Thoracic aorta (tissue), 2 donors: ENCODE measurements at places on chromosomes 5 and 9. TPM values are rescaled to one million over a fixed set of nuclear protein-coding genes. Genes with fewer than 3 reads are reported as not detected.

DNA sequence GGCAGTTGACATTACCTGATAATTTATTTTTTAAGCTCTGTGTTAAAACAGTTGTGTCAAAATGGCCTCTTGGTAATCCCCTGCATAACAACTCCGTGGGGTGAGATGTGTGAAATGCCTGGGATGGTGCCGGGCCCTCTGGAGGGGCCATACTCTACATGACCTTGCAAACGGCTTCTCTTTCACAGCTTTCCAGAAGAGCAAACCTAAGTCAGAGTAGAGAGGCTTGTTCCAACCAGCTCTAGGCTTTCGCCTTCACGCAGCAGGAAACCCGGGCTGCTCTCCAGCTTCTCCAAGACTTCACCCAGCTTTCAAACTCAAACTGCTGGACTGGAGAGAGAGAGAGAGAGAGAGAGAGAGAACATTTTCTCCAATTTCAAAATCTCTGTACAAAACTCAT is 120.1 kb downstream of the SNX18 start:
- peak overlapping the region; percentile 48 for H3K27ac ChIP-seq
- H3K4me1 ChIP-seq = peaks cover 43% of the 10 kb centered on the region
- no peaks in the 10 kb centered on the region for H3K36me3 ChIP-seq
- no peak overlapping the region for H3K4me3 ChIP-seq
- no peaks in the 10 kb centered on the region for H3K27me3 ChIP-seq
- DNase-seq = no peak

- DNase-seq = no peak
- no peaks in the 10 kb centered on the region for H3K36me3 ChIP-seq
- H3K4me1 ChIP-seq = peaks cover 5% of the 10 kb centered on the region
Observed at GRCh38 chr5:16550316-16550952, 66.4 kb downstream of the RETREG1 start.

C9orf50 gene
- not detected for total RNA-seq

- no peaks in the 10 kb centered on the region for H3K27me3 ChIP-seq
- H3K27ac ChIP-seq = no peak overlapping the region
- H3K4me3 ChIP-seq = no peak overlapping the region
- DNase-seq = no peak
- no peaks in the 10 kb centered on the region for H3K36me3 ChIP-seq
Observed at GRCh38 chr5:132138260-132138659, 64.7 kb downstream of the CSF2 start.

C9 gene
- not detected for total RNA-seq

- no peaks in the 10 kb centered on the region for H3K27me3 ChIP-seq
- H3K36me3 ChIP-seq = no peaks in the 10 kb centered on the region
- no peak overlapping the region for H3K4me3 ChIP-seq
- H3K4me1 ChIP-seq = peaks cover 4% of the 10 kb centered on the region
- no peak for DNase-seq
Observed at GRCh38 chr9:100408546-100409175, 18.3 kb upstream of the MSANTD3 start.

CCNJL gene
- 0.54 TPM for total RNA-seq

WDR31 gene
- 2.4 TPM for total RNA-seq

GRCh38 chr5:58274191-58274590 is 185.7 kb downstream of the PLK2 start:
- no peak for DNase-seq
- no peaks in the 10 kb centered on the region for H3K4me1 ChIP-seq
- no peaks in the 10 kb centered on the region for H3K27me3 ChIP-seq
- no peak overlapping the region for H3K4me3 ChIP-seq
- no peak overlapping the region for H3K27ac ChIP-seq

DNA sequence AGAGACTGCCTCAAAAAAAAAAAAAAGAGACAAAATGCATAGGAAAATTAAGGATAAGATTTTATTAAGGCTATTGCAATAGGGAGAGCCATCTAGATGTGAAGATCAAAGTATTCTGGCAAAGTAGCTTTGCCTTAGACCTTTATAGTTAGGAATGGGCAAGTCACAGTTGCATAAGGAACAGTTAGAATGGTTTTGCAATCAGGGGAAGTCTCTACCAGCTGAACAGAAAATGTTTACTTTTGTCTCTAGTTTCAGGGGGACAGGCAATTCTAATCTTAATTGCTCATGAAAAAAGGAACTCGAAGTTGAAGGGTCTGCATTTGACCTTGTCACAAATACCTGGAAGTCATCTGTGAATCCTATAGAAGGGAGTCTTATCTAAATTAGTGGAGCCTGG is 13.1 kb upstream of the ATP6V1G1 start:
- H3K4me3 ChIP-seq = no peak overlapping the region
- H3K36me3 ChIP-seq = no peaks in the 10 kb centered on the region
- no peaks in the 10 kb centered on the region for H3K4me1 ChIP-seq
- H3K27ac ChIP-seq = no peak overlapping the region
- no peak for DNase-seq
- no peaks in the 10 kb centered on the region for H3K27me3 ChIP-seq

DNA sequence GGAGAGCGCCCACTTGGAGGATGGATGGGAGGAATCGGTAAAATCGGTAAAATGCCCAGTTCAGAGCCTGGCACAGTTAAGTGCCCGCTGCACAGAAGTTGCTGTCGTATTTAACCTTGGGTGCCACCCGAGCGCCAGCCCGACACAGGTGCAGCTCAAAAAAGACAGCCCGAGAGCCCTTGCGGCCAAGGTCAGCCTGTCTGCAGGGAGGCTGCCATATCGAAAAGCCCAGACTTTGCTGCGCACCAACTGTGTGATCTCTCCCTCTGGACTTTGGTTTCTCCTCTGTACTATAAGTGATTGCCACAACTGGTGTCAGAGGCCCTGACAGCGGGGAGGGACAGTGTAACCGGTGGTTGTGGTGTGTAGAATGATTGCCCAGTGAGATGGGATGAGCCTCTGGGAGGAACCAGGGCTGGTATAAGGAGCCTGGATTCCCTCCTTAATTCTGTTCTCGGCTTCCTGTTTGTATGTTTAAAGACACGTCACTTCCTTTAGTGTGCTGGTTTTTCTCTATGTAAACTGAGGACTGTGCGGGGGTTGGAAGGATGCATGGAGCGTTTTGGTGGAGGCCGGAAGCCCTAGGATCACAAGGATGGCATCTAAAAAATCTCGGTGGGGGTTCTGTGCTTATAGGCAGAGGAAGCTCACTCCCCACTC is 792 bp downstream of the NTMT1 start:
- no peak for DNase-seq
- H3K27ac ChIP-seq = peak overlapping the region; percentile 88
- no peaks in the 10 kb centered on the region for H3K36me3 ChIP-seq
- peaks cover 13% of the 10 kb centered on the region for H3K4me1 ChIP-seq
- no peaks in the 10 kb centered on the region for H3K27me3 ChIP-seq
- H3K4me3 ChIP-seq = peak overlapping the region; percentile 90

- no peaks in the 10 kb centered on the region for H3K27me3 ChIP-seq
- no peak for DNase-seq
Observed at GRCh38 chr5:67178966-67179365, 17.6 kb downstream of the CD180 start.

DNA sequence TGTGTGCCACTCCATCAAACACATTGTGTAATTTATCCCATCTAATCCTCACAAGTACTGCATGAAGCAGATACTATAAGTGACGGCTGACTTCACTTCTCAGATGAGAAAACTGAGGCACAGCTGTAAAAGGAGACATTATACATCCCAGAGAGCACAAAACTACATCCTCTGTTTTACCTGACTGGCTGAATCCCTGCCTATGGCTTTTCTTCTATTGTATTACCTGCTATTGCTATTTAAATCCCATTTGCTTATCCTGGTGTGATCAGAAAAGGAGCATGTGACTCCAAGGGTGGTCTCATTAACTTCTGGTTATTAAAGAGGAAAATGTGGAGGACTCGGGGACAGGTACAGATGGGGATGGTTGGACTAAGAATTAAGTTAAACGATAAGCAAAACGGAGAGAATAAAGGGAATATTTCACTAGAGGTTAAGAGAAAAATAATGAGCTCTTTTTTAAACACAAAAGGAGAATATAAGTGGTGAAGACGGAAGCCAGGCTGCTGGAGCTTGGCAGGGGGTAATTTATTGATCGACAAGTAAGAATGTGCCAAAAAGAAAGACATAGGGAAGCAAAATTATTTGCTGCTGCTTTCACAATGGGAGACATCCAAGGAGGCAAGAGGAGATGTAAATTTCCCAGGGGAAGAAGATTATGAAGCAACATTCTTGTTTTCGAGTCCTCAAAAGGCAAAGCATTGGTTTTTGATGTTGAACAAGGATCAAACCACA is 155.7 kb upstream of the GPR151 start:
- no peak overlapping the region for H3K4me3 ChIP-seq
- H3K36me3 ChIP-seq = no peaks in the 10 kb centered on the region
- DNase-seq = no peak
- H3K27me3 ChIP-seq = no peaks in the 10 kb centered on the region
- peaks cover 11% of the 10 kb centered on the region for H3K4me1 ChIP-seq

- no peaks in the 10 kb centered on the region for H3K4me1 ChIP-seq
- H3K4me3 ChIP-seq = no peak overlapping the region
- H3K27me3 ChIP-seq = no peaks in the 10 kb centered on the region
- no peak overlapping the region for H3K27ac ChIP-seq
Observed at GRCh38 chr5:92144824-92145223, 761.7 kb upstream of the ARRDC3 start.

DNA sequence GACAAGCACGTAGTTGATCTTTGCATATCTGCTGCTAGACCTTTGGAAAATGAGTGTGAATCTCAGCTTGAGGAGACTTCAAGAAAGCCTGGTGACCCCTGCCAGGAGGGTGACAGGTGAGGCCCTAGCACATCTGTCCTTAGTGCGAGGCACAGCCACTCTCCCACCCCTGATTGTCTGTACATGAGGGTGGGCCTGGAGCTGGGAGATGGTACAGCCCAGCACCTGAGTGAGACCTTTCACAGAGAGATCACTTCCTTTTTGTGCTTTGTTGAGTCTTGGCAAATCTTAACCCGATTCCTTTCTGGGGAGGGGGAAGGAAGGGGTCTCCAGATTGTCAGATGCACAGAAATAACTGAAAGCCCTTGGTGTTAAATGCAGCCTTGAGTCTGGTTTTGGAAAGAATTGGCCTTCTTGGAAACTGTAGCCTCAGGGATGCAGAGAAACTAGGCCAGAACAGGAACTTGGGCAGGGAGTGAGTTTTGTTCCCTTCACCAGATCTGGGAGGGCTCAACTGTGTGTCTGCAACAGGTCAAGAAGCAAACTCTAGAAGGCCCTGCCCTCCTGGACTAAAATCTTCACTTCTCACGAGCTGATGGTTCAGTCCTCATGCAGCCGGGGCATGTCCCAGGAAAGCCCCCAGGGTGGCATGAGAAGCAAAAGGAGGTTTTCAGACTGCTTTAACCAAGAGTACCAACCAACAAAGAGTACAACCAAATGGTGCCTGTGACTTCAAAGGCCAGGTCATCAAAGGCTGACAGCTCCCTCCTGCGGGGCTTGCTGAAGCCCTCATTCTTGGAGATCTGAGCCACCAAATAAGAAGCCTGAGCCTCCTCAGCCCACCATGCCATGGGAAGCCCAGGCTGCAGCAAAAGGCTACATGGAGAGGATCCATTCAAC is 20.8 kb upstream of the SEMA4D start:
- H3K4me1 ChIP-seq = no peaks in the 10 kb centered on the region
- no peak overlapping the region for H3K4me3 ChIP-seq
- H3K27me3 ChIP-seq = no peaks in the 10 kb centered on the region
- no peak overlapping the region for H3K27ac ChIP-seq
- no peaks in the 10 kb centered on the region for H3K36me3 ChIP-seq
- DNase-seq = no peak

- no peaks in the 10 kb centered on the region for H3K36me3 ChIP-seq
- H3K27me3 ChIP-seq = no peaks in the 10 kb centered on the region
- H3K4me3 ChIP-seq = peak overlapping the region; percentile 94
- H3K4me1 ChIP-seq = peaks cover 22% of the 10 kb centered on the region
- peak overlapping the region; percentile 86 for H3K27ac ChIP-seq
Observed at GRCh38 chr9:134134949-134135342, 936 bp upstream of the WDR5 start.

S1PR3 gene
- 173 TPM for total RNA-seq

DNA sequence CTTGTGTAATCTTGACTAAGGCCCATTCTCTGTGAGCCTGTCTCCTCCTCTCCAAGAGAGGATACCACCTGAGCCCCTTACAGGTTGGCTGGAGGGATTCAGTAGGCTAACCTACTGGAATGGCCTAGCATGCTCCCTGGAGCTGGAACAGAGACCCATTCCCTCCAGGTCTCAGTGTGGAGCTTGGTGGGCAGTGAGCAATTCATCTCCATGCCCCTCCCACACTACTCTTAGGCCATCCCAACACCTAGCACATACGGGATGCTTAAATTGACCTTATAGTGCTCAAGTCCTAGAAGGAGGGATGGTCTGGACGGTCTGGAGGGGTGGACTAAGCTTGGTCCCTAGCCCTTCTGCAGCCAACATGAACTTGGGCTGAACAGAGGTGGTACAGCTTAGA is 75.6 kb downstream of the CRB2 start:
- no peak for DNase-seq
- H3K27ac ChIP-seq = no peak overlapping the region
- no peak overlapping the region for H3K4me3 ChIP-seq

DNA sequence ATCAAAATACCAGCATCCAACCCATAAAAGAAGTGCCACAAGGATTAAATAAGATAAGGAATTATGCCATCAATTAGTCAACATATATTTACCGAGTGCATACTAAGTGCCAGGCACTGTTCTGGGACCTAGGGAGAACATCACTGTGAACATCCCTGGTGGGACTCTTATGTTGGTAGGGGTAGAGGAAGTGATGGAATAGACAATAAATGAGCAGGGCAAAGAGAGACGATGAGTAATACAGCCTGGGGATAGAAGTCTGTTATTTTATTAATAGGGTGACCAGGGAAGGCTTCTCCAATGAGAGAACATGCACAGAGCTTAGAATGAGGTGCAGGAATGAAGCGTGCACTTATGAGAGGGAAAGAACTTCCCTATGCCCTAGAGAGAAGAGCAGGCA is 47.4 kb upstream of the VLDLR start:
- no peaks in the 10 kb centered on the region for H3K36me3 ChIP-seq
- peaks cover 12% of the 10 kb centered on the region for H3K4me1 ChIP-seq
- no peak overlapping the region for H3K4me3 ChIP-seq
- H3K27ac ChIP-seq = no peak overlapping the region
- H3K27me3 ChIP-seq = no peaks in the 10 kb centered on the region
- DNase-seq = no peak

DNA sequence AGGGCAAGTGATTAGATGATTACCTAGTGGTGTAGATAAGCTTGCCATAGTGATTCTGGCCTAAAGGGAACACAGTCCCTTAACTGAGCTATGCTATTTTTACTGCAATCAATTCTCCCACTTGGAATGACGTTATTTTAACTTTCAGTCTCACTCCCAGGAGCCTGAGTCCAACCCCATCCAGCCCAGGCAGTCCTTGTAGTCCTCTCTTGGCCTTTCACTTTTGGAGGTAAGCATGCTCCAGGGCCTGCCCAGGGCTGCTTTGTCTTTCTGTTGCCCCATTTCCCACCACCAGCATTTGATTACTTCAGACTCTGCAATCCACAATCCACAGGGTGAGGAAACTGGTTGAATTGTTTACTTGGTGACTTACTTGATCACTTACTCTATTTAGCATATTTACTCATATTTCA is 233.0 kb downstream of the CD180 start:
- H3K27ac ChIP-seq = no peak overlapping the region
- H3K4me1 ChIP-seq = peaks cover 4% of the 10 kb centered on the region

PCDHGB6 gene
- 17.2 TPM for total RNA-seq
